Activated T-helper 2 cell treated with anti-CD3 and anti-CD28 coated beads, Interferon-gamma antibody, Interleukin-2, Interleukin-4, amounts not matched to agents 10 μg/mL and 5 μg/mL and 100 μg/mL, durations not matched to agents 14 hours and 24 hours and 36 hours (primary cell): ENCODE measurements at places on chromosomes 6 and 20. TPM values are rescaled to one million over a fixed set of nuclear protein-coding genes. Genes with fewer than 3 reads are reported as not detected.

The LAMA4 gene
- total RNA-seq, result not detected in 2 replicates

The WFDC10B gene
- not detected in 2 replicates for total RNA-seq

The ADGRB3 gene
- total RNA-seq, result 0.07 and 0.14 TPM in 2 replicates

The ZC3H12D gene
- total RNA-seq, result 15.0 and 15.6 TPM in 2 replicates

The ADGRG6 gene
- 0.07 TPM in 1 of 2 replicates, not detected in the other for total RNA-seq

The C20orf202 gene
- not detected in 2 replicates for total RNA-seq
